Calu3 (cell line): ENCODE measurements at places on chromosomes 2 and 18. TPM values are rescaled to one million over a fixed set of nuclear protein-coding genes. Genes with fewer than 3 reads are reported as not detected.
A peak's percentile ranks its signal among the peaks of the same experiment; 100 is the strongest.

DNA sequence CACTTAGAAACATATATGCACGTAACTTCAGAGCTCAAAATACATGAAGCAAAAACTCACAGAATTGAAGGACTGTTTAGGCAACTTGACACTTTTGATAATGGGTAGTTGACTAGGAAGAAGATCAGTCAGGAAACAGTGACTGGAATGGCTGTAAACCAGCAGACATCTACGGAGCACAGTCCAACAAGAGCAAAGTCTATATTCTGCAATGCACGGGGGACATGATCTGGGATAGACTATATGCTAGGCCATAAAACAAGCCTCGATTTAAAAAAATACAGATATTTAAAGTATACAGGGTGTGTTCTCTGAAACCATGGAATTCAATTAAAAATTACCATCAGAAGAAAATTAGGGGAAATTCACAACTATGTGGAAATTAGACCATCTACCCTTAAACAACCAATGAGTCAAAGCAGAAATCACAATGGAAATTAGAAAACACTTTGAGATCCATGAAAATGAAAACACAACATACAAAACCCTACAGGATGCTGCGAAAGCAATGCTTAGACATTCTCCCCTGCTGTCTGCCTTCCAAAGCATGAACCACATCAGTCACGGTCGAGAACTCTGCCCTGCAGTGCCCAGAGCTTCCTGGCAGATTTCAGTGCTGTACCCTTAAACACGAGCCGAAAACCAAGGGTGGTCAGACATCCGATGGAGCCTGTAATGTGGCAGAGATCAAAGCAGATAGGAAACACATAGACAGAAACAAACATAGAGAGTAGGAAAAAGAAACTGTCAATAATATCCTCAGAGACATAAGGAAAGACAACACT, 651.9 kb upstream of the HS6ST1 start:
- no peak for DNase-seq

- no peak for DNase-seq
These were observed 213.4 kb downstream of the DCC start for GRCh38 chr18:52553441-52553840.

DNA sequence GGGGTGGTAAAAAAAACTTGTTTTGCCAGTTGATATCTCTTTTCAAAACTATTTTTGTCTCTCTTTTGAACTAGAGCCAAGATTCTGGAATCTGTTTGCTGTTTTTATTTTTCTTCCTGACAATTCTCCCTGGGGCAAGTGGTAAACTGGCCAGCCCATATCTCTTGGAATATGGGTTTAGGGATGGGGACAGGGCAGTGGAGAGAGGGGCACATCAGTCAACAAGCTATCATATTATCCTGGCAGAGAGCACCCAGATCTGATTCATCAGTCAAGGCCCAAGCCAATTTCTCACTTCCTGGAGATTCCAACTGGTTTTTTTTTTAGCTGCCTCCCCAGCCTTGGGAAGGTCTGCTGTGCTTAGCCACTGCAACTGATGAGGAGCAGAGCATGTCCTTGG, 52.3 kb downstream of the ARHGAP28 start:
- DNase-seq = no peak

GRCh38 chr2:127662937-127663565, 12.3 kb downstream of the LIMS2 start:
- no peak for DNase-seq

DNA sequence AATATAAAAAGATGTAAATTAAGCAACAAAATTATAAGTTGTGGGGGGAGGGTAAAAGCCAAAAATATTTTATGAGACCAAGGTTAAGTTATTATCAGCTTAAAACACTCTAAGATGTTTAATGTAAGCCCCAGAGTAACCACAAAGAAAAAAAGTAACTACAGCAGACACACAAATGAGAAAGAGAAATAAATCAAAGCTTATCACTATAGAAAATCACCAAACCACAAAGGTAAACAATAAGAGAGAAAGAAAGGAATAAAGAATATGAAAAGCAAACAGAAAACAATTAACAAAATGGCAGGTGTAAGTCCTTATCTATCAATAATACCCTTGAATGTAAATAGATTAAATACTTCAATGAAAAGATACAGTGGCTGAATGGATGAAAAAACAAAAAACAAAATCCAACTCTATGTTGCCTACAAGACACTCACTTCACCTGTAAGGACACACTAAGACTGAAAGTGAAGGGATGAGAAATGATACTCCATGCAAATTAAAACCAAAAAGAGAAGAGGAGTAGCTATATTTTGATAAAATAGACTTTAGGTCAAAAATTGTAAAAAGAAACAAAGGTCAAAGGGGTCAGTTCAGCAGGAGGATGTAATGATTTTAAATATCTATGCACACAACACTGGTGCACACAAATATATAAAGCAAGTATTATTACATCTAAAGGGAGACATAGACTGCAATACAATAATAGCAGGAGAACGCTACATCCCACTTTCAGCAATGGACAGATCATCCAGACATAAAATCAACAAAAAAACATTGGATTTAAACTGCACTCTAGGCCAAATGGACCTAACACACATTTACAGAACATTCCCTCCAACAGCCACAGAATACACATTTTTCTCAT, 80.7 kb downstream of the PTPN2 start:
- no peak for DNase-seq

GRCh38 chr2:189293164-189293563, 113.6 kb upstream of the COL5A2 start:
- no peak for DNase-seq

- DNase-seq = no peak
These were observed 490.4 kb downstream of the NR4A2 start for GRCh38 chr2:155842103-155842502.

DNA sequence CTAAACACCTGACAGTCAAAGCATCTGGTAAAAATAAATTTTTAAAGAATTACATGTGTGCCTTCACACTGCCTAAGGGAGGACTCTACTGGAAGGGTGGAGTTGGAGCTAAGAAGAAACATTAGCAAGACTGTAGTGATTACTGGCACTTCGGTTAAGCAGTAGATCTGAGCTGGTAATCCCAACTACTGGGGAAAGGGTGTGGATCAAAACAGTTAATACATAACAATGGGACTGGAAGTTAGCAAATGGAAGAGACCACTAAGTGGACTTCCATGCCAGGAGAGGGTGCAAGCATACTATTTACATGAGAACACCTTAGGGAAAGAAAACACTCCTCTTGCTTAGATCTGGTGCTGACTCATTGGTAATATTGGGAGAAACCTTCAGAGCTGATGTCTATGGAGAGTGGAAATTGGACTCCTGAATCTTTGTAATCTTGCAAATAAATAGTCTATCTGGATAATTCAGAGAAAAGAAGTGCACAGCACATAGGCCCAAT, 519.6 kb upstream of the LINC00305 start:
- no peak for DNase-seq

- DNase-seq = no peak
These were observed 167.5 kb downstream of the ALK start for GRCh38 chr2:29753671-29754444.

DNA sequence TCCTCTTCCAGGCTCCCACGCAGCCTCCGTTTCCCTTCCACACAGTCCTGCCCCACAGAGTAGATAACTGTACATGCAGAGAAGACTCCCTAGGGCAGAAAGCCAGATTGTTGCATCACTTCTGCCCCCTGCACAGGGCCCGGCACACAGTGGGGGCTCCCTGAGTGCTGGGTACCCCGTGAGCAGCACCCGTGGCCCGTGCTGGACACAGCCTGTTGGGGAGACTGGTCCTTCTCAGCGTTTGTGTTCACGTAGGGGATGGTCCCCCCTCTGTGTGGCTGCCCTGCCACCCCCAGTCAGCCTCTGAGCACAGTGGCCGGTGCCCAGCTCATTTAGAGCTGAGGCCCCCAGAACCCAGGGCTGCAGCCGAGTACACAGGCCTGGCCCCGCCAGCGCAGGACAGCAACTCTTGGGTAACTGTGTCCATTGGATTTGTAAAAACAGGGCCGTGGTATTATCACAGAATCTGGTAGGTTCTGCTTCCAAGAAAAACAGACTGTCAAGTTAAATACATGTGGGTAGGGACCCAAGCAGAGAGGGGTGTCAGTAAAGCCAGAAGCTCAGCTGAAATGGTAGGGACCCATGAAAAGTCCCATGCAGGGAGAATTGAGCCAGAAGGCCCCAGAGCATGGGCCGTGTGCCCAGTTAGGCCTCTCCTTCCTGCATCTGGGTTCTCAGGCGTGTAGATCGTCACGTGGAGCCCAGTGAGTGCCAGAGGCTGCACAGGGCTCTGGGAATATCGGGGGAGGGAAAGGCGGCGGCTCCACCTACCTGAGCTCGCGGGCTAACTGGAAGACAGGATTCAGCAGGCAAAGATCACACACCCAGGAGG, 257.3 kb downstream of the ATAD2B start:
- DNase-seq = no peak

DNA sequence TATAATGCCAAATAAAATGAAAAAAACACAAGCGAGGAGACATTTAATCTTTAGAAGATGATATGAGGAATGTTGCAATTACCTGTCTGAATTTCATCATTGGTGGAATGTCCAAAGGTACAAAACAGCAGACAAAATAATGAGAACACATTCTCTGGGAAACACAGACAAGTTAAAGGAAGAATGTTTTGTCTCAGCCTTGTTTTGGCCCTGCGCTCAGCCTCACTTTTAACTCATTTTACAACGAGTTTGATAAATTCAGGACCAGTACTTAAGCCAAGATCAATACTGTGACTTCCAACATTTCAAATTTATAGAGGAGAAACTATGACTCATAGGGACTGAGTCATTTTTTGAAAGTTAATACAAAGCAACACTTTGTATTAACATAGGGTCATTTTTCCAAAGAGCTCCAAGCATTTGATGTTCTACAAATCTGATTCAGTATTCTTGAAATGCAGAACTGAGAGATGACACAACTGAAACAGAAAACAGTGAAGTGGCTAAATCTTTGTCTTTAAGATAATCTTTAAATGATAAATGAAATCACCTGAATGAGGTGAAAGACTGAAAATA, 833.2 kb upstream of the CHAC2 start:
- DNase-seq = peak; percentile 25

DNA sequence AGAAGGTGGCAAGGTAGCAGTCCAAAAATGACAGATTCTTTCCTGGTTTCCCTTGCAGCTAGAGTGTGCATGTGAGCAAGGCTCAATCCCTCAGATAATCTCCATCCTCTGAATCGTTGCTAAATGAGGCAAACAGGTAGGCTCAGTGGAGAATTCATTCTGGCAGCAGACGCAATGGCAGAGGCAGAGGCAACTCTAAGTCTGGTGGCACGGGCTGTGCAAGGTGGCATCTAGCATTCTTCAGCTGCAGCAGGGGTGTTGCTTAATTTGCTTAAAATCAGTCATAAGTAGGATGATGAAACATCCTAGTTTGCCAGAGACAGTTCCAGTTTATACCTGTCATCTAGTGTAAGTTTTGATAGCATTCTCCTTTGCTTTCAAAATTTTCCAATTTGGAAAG, 391.1 kb upstream of the MEX3C start:
- no peak for DNase-seq

- no peak for DNase-seq
These were observed 662.3 kb downstream of the SATB2 start for GRCh38 chr2:198795419-198795818.

DNA sequence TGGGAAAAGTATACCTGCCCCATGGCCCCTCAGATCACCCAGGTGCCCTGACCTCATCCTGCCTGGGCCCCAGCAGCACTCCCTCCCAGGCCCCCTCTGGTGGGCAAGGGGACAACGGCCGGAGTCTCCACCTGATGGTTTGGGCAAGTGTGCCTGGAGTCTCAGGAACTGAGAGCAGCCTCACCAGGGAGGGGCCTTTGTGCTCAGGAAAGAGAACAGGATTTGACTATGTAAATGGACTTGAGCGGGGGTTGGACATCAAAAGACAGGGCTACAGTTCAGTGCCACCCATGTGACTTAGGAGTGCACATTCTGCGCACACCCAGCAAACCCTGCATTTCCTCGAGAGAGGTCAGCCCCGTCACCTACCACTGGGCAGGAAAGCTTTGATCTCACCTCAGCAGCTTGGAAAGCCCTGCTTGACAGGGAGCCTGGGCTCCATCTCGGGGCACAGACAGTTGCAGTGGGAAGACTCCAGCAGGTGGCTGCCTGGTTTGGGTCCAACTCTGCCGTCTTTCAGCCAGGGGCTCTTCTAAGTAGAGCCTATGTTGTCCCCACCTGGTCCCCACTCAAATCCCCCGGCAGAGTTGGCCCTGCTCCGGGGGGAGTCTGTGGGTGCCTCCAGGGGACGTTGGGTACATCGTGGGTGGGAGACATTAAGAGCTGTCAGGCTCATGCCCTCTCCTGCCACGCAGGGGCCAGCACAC, 3.3 kb downstream of the INPP5D start:
- no peak for DNase-seq

DNA sequence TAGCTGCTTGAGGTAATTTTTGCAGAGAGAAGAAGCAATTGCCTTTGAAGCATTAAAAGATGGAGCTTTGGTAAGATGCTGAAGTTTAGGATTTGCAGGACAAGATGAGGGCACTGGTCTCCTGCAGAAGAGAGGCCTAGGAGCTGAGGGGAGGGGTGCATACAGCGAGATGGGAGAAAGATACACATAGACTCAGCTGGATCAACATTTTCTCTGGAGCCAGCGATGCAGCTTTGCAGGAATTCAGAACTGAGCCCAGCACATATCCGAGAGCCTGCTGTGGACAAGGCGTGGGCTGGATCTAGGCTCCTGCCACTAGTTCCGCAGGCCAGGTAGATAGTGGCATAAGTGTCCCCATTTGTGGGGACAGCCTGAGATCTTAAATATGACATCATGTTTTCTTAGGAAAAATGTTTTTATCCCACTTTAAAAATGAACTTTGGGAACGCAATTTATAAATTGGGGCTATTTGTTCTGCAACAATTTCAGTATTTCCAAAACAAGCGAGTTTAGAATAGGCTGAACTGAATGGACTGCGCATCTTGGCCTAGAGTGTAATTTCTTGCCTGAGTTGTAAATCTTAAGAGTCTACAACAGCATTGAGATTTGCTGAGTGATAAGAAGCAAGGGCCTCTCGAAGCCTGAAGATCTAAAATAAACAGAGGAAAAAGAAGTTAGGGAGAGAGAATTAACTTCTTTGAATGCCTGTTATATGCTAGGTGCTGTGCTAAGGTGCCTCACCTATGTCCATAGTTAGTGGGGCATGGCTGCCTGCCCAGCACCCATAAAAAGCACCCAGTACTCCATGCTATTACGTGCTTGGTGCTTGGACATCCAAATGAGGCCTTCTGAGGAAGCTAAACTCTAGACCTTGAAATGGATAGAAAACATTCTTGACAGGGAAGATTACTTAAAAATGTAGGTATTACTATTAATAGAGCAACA, 17.3 kb downstream of the GRHL1 start:
- DNase-seq = no peak

The NYAP2 gene
- total RNA-seq = 0.07 TPM in 1 of 2 replicates, not detected in the other

The TFPI gene
- total RNA-seq = 125 and 135 TPM in 2 replicates

The BCL2L11 gene
- 17.6 and 18.4 TPM in 2 replicates for total RNA-seq

The SH2D6 gene
- total RNA-seq = 1.8 and 2.4 TPM in 2 replicates

The MTA3 gene
- 45.2 and 46.5 TPM in 2 replicates for total RNA-seq

The ONECUT2 gene
- total RNA-seq = 182 and 209 TPM in 2 replicates

The LAMA3 gene
- total RNA-seq = 207 and 233 TPM in 2 replicates

The FECH gene
- 16.7 and 23.4 TPM in 2 replicates for total RNA-seq

The IL36G gene
- total RNA-seq = 0.38 TPM in 1 of 2 replicates, not detected in the other

The AQP12B gene
- not detected in 2 replicates for total RNA-seq

The OR6B2 gene
- not detected in 2 replicates for total RNA-seq

The KRTCAP3 gene
- 71.8 and 74.0 TPM in 2 replicates for total RNA-seq
